ENCODE measurements at places on chromosomes 11 and 22. TPM values are rescaled to one million over a fixed set of nuclear protein-coding genes. Genes with fewer than 3 reads are reported as not detected.

Gene OR51B4
- not detected for total RNA-seq

Gene GRK3
- total RNA-seq: 15.4 TPM

Gene ENTHD1
- 0.46 TPM for total RNA-seq

Gene POU2AF1
- total RNA-seq: 5.7 TPM

Gene BACE1
- 1.6 TPM for total RNA-seq

Gene GRIA4
- not detected for total RNA-seq

Gene FOSL1
- total RNA-seq: 24.7 TPM

Gene ACRV1
- not detected for total RNA-seq

Gene CNGA4
- not detected for total RNA-seq

Measured in activated CD8-positive, alpha-beta memory T cell treated with anti-CD3 and anti-CD28 coated beads for 36 hours (primary cell).